ENCODE measurements at places on chromosomes 6 and 20. TPM values are rescaled to one million over a fixed set of nuclear protein-coding genes. Genes with fewer than 3 reads are reported as not detected.

The RIPPLY2 gene
- total RNA-seq = not detected

The ZNF391 gene
- total RNA-seq = 3.7 TPM

The TUBB1 gene
- 0.20 TPM for total RNA-seq

The RIMS4 gene
- total RNA-seq = not detected

The RAD21L1 gene
- 0.98 TPM for total RNA-seq

The MOCS1 gene
- 10.6 TPM for total RNA-seq
